GM04504 (cell line): ENCODE measurements at places on chromosomes 5 and 9.

DNA sequence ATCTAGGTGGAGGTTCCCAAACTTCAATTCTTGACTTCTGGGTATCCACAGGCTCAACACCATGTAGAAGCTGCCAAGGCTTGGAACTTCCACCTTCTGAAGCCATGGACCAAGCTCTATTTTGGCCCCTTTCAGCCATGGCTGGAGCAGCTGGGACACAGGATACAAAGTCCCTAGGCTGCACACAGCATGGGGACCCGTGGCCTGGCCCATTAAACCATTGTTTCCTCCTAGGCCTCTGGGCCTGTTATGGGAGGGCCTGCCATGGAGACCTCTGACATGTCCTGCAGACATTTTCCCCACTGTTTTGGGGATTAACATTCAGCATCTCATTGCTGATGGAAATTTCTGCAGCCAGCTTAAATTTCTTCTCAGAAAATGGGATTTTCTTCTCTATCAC is 1908.0 kb downstream of the EFNA5 start:
- DNase-seq: no peak

- no peak for DNase-seq
Observed at GRCh38 chr5:77102549-77102948, 15.5 kb upstream of the ZBED3 start.

GRCh38 chr9:126377536-126377935 is 50.9 kb downstream of the MVB12B start:
- DNase-seq: no peak

GRCh38 chr9:114906922-114907571 is 23.3 kb downstream of the TNFSF8 start:
- DNase-seq: no peak

GRCh38 chr5:171790408-171790807 is 4.8 kb downstream of the SMIM23 start:
- DNase-seq: no peak
